ENCODE measurements at places on chromosomes 2 and 18. TPM values are rescaled to one million over a fixed set of nuclear protein-coding genes. Genes with fewer than 3 reads are reported as not detected.

GAD1 gene
- not detected for total RNA-seq

CTAGE1 gene
- not detected for total RNA-seq

ALPI gene
- not detected for total RNA-seq

KCNK3 gene
- total RNA-seq: 0.44 TPM

PLCL1 gene
- total RNA-seq: 1.9 TPM

SATB2 gene
- 4.9 TPM for total RNA-seq

LCT gene
- total RNA-seq: under 0.01 TPM

CHPF gene
- total RNA-seq: 327 TPM

CROCC2 gene
- not detected for total RNA-seq

CNGA3 gene
- not detected for total RNA-seq

LYPD1 gene
- 0.22 TPM for total RNA-seq
